G401 (cell line): ENCODE measurements at places on chromosomes 16 and 17. TPM values are rescaled to one million over a fixed set of nuclear protein-coding genes. Genes with fewer than 3 reads are reported as not detected.

DNA sequence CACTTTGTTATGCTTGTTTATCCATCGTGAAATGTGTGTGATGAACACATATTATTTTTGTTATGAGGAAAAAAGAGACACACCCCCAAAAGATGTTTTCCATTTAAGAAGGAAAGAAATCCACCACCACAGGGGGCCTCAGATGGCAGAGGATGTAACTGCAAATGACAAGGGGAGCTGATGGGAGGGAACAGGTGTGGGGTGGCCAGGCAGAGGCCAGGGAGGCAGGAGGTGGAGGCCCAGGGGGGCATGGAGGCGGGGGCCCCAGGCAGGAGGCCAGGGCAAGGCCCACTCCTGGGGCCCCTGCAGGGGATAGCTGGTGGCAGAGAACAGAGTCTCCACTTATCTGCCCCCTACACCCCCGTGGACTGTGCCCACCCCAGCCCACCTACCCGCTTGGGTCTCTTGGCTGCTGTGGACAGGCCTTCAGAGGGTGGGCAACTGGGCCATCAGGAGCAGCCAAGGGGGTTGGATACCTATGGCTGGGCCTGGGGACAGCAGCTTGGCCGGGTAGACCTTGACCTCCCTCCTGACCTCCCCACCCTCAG, 28.0 kb downstream of the PPL start:
- no peak for DNase-seq

DNA sequence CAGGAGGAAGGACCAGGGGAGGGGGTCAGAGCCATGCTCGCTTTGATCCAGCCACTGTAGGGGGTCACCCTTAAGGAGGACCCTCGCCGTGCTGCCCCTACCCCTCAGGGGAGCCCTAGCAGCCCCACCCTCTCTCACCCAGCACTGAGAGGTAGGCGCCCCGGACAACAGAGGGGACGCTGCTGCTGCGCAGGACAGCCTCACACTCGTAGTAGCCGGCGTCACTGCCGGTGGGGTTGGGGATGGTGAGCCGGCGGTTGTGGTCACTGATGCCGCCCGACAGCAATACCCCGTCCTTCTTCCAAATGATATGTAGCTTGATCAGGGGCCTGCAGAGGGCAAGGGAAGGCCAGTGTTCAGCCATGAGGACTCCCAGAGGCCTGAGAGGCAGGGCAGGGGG, 126.0 kb upstream of the CDC42EP4 start:
- DNase-seq = no peak

DNA sequence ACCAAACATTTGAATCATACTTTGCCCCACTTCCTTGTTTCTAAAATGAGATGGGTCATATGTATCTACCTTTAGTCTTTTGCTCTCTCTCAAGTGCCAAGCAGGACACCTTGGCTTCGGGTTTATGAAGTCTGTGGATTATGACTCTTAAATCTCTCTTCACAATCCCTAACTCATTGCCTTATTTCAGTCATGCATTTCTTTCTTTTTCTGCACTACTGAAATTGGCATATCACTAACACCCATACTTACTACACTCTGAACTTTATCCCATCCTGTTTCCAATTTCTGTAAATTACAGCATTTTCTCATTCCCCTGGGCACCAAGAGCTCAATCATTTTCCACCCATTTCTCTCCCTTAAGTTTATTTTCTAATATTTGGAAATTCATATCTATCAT, 42.0 kb downstream of the ABCA9 start:
- no peak for DNase-seq

DNA sequence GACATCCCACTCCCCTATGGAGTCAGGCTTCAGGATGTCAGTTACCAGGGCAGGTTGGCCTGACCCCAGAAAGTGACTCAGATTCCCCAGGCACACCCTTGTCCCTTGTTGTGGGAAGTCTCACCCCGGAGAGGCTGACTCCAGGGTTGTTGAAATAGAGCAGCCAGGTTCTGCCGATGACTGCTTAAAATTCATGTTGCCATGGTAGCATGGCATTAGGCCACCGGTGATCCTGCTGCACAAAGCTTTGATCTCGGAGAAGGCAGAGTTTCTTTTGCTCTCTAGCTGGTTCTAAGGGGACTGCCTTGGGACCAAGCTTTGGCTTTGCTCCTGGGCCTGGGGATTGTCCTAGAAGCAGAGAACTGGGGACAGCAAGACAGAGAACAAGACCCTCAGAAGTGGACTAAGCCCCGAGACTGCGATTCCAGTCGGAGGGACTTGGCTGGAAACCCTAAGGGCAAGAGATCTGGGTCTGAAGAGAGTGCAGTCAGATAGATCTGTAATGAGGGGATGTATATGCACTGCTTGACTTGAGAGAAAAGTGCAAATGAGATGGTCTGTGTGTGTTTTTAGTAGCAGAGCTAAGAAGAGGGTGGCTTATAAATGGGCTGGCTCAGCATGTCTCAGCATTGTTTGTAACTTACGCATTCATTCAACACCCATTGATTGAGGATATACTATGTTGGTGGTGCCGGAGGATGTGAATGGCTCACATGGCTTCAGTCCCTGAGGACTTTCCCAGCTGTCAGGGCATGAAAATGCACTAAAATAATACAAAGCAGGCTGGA, 106.9 kb downstream of the RGS9 start:
- peak; percentile 13 for DNase-seq

GRCh38 chr17:28370744-28371103, 617 bp upstream of the VTN start:
- DNase-seq = no peak

GRCh38 chr16:65876624-65877023, 489.9 kb upstream of the CDH5 start:
- DNase-seq = no peak

DNA sequence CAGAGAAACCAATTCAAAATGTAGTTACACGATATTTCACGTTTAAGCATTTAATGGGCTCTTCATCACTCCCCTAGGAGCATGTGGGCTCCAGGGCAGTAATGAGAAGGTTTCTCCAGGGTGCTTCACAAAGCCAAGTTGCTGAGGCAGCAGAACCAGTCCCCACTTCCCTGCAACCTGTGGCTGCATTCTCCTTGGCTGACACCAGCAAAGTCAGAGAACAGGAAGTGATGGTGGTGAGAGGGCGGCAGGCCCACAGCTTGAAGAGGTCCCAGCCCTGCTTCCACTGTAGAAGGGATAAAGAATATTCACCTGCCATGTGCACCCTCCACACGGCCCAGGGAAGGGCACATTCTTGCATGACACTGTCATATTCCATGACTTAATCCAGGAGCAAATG, 133.2 kb downstream of the CBLN1 start:
- no peak for DNase-seq

DNA sequence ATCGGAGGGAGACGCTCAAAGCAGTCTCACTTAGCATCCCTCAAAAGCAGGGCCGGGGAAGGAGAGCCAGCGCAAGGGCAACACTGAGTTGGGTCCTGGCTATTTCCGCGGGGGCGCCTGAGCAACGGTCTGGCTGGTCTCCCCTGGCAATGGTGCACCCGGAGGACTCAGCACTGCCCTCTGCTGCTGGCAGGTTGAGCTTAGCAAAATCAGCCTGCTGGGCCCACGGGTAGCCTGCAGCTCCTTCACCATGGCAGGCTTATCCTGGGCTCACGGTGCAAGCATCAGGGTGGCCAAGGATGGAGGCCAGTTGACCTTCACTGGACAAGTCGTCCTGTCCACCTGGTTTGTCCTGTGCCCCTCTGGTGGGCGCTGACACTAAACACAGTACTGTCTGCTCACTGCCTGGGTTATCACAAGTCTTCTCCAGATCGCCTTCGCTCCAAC, 14.4 kb upstream of the ALDH3A1 start:
- DNase-seq = peak; percentile 71

The TP53TG3 gene
- total RNA-seq = 2.1 TPM in 1 of 2 replicates, not detected in the other

The PABPN1L gene
- not detected in 2 replicates for total RNA-seq

The IRX5 gene
- not detected in 2 replicates for total RNA-seq

The SAMD14 gene
- total RNA-seq = 7.5 and 8.4 TPM in 2 replicates

The CDK5R1 gene
- 1.2 and 3.3 TPM in 2 replicates for total RNA-seq
